ENCODE measurements at places on chromosomes 11 and 22. TPM values are rescaled to one million over a fixed set of nuclear protein-coding genes. Genes with fewer than 3 reads are reported as not detected.

ATP6V1E1 gene
- polyA plus RNA-seq: 149 TPM

IL10RA gene
- 17.4 TPM for polyA plus RNA-seq

TMEM121B gene
- 0.37 TPM for polyA plus RNA-seq

GRM5 gene
- polyA plus RNA-seq: not detected

MADD gene
- 13.8 TPM for polyA plus RNA-seq

APOL1 gene
- polyA plus RNA-seq: 37.2 TPM

ACR gene
- polyA plus RNA-seq: 1.1 TPM

DRD4 gene
- 0.18 TPM for polyA plus RNA-seq

HTATIP2 gene
- 48.6 TPM for polyA plus RNA-seq

CRYBA4 gene
- not detected for polyA plus RNA-seq

ELFN2 gene
- 0.29 TPM for polyA plus RNA-seq

POU2AF1 gene
- polyA plus RNA-seq: 0.51 TPM

RIMBP3C gene
- 0.01 TPM for polyA plus RNA-seq

FAM181B gene
- 0.11 TPM for polyA plus RNA-seq

MYO7A gene
- 3.6 TPM for polyA plus RNA-seq

BTG4 gene
- polyA plus RNA-seq: not detected

PRODH gene
- polyA plus RNA-seq: 12.4 TPM

TYMP gene
- polyA plus RNA-seq: 49.1 TPM

AIFM3 gene
- polyA plus RNA-seq: 0.68 TPM

DRD2 gene
- polyA plus RNA-seq: 0.15 TPM

C11orf97 gene
- not detected for polyA plus RNA-seq

KRTAP5-1 gene
- not detected for polyA plus RNA-seq

OR52R1 gene
- not detected for polyA plus RNA-seq

ZP1 gene
- polyA plus RNA-seq: 0.33 TPM

NCAM1 gene
- 2.3 TPM for polyA plus RNA-seq

SLC22A12 gene
- not detected for polyA plus RNA-seq

MCAT gene
- 19.8 TPM for polyA plus RNA-seq

GPHA2 gene
- 3.6 TPM for polyA plus RNA-seq

APOL4 gene
- polyA plus RNA-seq: 38.9 TPM

CCND1 gene
- 11.1 TPM for polyA plus RNA-seq

OR8D1 gene
- not detected for polyA plus RNA-seq

TEX12 gene
- not detected for polyA plus RNA-seq

NXPE4 gene
- not detected for polyA plus RNA-seq

FAM111A gene
- 5.6 TPM for polyA plus RNA-seq

MAP6 gene
- 1.8 TPM for polyA plus RNA-seq

NTM gene
- polyA plus RNA-seq: 1.6 TPM

MISFA gene
- 2.8 TPM for polyA plus RNA-seq

MFNG gene
- polyA plus RNA-seq: 19.0 TPM

TMEM151A gene
- polyA plus RNA-seq: 0.22 TPM

MYEOV gene
- polyA plus RNA-seq: 15.9 TPM

CDC42BPG gene
- 0.90 TPM for polyA plus RNA-seq

CALCA gene
- polyA plus RNA-seq: 0.15 TPM

SPATA19 gene
- polyA plus RNA-seq: not detected

SNX32 gene
- not detected for polyA plus RNA-seq

MAPK8IP1 gene
- 36.6 TPM for polyA plus RNA-seq

OR51B4 gene
- not detected for polyA plus RNA-seq

Data from adipose tissue (tissue), 3 donors.